ENCODE measurements at places on chromosomes 5 and 9.
A peak's percentile ranks its signal among the peaks of the same experiment; 100 is the strongest.

DNA sequence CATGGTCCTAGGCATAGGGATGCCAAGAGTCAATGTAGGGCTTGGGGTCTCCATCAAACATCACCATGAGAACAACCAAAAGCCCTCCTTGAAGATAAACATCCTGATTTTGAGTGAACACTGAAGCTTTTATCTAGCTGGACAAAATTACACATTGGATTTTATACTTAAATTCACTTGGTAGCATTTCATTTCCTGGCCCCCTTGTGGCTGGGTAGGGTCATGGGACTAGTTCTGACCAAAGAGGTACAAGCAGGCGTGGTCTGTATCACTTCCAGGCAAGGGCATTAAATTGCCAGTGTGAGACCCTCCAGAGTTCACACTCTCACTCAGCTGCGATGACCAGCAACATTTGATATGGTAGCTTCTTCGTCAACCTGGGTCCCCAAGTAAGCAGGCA is 320.3 kb downstream of the ACTL7B start:
- peak; percentile 48 for DNase-seq

- no peak for DNase-seq
Observed at GRCh38 chr5:173180331-173180730, 36.0 kb downstream of the BNIP1 start.

GRCh38 chr5:52043137-52043536 is 659.9 kb downstream of the ISL1 start:
- DNase-seq = no peak

DNA sequence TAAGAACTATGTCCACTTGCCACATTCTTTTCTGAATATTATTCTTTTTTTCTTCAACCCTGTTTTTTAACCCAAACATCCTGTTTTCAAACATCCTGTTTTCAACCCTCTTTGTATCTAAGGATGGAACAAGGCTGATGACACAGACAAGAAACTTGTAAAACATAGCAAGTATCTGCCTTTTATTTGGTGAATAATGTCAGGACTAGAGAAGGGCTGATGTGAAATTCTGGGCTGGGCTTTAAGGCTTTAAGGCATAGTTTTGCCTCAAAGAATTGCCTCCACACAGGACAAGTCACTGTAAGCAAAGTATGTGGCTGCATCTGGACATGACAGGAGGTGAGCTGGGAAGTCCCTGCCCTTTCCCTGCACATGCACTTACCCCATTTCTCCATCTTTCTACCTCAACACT is 42.5 kb upstream of the RIC1 start:
- DNase-seq = no peak

DNA sequence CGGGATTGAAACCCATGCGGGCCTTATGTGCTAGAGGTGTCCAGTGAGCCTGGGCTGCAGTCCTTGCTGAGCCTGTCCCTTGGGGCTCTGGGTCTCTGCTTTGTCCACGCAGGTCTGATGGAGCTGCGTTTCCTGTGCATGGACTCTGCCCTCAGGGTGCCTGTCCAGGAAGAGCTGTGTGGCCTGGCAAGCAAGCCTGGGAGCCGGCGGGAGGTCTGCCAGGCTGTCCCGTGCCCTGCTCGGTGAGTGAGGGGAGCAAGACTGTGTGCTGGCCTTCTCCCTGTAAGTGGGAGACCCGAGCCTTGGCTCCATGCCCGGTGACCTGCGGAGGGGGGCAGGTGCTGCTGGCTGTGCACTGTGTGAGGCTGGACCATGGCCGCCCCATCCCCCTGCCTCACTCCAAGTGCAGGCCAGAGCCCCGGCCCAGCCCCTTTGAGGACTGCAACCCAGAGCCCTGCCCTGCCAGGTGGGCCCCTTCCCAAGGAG is 11.2 kb upstream of the CACFD1 start:
- no peak for DNase-seq

- no peak for DNase-seq
Observed at GRCh38 chr5:157918811-157919742, 60.1 kb upstream of the CLINT1 start.

DNA sequence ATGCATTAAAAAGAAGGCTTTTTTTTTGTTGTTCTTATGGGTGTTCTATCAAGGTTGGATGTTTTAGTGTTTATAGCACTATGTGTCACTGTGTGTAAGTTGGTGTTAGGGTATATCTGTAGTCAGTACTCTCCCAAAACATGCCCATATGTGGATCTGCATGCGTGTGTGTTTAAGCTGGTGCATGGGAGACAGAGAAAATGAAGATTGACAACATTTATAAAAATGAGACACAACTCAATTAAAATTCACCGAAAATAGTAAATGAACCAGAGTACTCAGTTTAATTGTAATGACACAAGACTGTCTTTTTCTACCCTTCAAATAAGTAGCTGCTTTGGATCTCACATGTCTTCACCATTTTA is 323.4 kb downstream of the TMEM161B start:
- DNase-seq = no peak

DNA sequence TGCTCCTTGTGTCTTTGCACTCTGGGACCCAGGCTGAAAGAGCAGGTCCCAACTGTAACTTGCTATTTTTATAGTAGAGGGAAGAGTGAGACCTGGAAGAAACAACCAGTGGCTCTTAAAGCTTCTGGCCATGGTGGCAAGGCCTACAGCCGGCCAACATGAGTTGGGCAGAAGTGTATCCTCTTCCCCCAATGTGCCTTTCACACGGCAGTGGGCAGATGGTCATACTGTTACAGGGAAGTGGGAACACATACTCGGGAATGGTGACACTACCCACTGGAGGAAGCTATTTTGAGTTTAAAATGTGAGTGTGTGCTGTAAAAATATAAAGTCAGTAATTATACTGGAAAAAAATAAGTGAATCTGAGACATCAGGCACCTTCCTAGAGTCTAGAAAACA is 116.0 kb downstream of the MVB12B start:
- no peak for DNase-seq

GRCh38 chr9:136619742-136620440 is 42.8 kb upstream of the EGFL7 start:
- no peak for DNase-seq

GRCh38 chr5:95519681-95520080 is 35.1 kb downstream of the SKIC3 start:
- DNase-seq = no peak

GRCh38 chr5:98934546-98934945 is 5.7 kb upstream of the CHD1 start:
- DNase-seq = no peak

GRCh38 chr9:97831843-97832636 is 21.0 kb upstream of the FOXE1 start:
- DNase-seq = no peak

DNA sequence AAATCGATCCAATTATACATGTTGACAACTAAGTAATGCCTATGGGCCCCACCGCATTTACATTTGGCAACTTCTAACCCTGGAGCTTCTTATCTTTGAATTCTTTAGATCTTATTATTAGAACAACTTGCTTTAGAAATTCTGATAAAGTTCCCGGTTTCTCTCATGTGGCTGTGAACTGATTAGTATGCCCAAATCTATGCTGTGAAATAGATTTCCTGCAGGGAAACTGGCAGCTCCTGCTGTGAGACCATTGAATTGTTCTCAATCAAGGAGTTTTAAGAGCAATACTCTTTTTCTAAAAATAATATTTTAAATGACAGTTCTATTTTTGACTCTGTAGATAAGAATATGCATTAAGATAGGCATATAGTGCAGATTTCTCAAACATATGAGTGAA is 177.5 kb downstream of the GABRB2 start:
- DNase-seq = no peak

GRCh38 chr9:20981486-20981885 is 50.0 kb downstream of the HACD4 start:
- no peak for DNase-seq

- no peak for DNase-seq
Observed at GRCh38 chr9:17528859-17529258, 50.0 kb upstream of the SH3GL2 start.

GRCh38 chr5:145341842-145342241 is 493.3 kb downstream of the PRELID2 start:
- no peak for DNase-seq

DNA sequence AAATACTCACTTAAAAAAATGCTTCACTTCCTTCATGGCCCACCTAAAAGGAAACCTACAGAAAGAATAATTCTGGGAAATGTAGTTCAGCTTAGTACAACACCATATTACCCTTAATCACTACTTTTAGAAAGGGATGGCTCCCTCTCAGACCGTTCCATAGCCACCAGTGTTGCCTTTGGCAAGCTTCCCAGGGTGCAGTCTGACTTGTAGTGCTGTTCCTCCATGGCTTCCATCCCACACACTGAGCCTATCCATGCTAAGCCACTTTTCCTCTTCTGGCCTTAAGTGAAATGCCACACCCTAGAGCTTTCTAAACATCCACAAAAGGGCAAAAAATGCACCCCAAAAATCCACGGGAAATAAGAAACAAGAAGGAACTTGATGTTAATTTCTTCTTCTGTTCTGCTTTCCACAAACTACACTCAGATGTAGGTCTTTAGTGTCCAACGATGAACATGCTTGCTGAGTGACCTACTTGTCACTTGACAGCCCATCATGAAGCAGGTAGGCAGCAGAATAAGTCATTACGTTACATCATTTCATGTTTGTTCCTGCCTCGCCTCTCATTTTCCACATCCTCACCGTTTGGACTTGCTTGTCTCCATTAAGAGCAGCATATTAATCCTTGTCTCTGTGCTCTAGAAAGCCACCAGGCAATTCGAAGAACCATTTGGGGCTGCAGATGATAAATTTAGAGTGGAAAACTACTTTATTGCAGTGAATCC is 391.1 kb upstream of the GRAMD2B start:
- peak; percentile 50 for DNase-seq

DNA sequence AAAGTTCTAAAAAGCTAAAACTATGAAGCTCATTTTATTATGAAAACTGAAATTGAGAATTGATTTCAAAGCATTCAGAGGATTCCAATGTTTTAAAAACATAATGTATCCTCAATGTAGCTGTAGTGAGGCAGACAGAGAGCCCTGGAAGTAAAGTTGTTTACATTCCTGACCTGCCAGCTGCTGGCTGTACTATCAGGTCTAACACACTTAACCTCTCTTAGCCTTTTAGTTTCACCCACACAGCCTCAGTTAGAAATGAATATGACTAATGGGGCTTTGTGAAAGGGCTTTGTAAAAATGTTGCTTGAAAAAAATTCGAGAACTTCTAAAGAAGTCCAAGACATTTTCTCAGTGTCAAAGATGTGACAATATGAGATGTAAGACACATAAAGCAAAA is 122.6 kb downstream of the FBXL17 start:
- no peak for DNase-seq

DNA sequence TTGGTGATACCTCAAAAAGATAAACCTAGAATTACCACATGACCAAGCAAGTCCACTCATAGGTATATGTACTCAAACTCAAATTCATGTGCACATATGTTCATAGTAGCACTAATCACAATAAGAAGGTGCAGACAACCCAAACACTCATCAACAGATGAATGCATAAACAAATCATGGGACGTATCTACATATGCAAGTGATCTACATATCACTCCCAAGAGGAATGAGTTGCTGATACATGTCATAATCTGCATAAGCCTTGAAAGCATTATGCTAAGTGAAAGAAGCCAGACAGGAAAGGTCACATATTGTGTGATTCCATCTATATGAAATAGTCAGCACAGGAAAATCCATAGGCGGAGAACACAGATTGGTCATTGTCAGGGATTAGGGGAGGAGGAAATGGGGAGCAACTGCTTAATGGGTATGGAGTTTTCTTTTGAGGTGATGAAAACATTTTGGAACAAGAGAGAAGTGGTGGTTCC is 10.6 kb upstream of the GPX8 start:
- DNase-seq = no peak

- DNase-seq = peak; percentile 89
Observed at GRCh38 chr5:42423285-42424165, at the start of gene GHR. Gene GHR, plus strand, starts transcription at chr5:42423439. Its CDS starts 142,436 bp downstream, at chr5:42565875.

- DNase-seq = no peak
Observed at GRCh38 chr9:35566417-35566816, 38.6 kb upstream of the TESK1 start.

DNA sequence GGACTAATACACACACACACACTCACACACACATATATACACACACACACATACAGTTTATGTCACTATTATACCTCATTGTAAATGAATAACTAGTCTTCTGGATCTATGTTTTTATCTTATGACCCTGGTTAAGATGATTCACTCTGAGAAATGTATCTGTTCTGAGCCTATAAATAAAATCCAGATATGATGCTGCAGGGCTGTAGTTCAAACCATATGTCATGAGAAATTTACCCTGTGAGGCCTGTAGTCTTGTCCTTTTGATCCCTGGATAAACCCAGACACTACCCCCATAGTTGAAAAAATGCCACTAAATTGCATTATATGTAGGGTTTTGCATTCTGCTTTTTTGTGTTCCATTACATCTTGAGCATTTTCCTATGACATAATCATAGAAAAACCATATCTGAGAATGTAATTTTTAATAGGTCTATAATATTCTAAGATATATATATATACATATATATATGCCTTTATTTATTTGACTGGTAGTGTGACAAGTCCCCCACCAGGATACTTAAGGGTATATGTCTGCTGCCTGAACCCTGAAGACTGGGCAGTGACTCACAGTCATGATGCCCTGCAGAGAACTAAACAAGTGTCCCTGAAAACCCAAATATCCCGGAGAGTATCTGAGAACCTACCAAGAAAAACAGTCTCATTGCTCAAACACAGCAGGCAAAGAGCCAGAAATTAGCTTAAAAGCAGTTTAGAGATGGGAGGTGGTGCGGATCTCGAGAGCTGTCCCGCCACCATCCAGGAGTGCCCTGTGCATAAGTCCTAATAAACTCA is 18.4 kb upstream of the ALDOB start:
- DNase-seq = no peak

Data from T47D (cell line).